ENCODE measurements at places on chromosomes 4 and X. TPM values are rescaled to one million over a fixed set of nuclear protein-coding genes. Genes with fewer than 3 reads are reported as not detected.

DNA sequence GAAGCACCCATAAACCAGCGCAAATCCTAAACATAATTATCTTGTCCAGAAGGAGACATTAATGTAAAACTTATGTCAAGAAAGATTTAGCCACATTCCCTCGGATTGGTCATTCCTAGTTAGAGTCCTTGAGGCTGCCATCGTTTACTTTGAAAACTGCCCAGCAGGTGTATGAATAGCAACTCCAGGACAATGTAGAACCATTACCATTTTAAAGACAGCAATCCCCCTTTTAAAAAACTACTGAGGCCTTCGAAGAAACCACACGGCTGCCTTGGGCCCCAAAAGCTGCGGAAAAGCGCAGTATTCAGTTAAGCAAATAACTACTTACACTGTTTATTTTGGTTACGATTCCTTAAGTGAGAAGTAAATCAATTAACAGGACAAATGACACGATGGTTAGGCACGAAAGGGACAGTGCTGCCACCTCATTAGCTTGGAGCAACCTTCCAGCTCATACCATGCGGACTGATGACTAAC lies 822 bp upstream of the SGMS2 start:
- DNase-seq = no peak

MAGEA4 gene
- not detected for total RNA-seq

- DNase-seq = no peak
These were observed 63.3 kb downstream of the SEL1L3 start for GRCh38 chr4:25799522-25799921.

HERC5 gene
- 3.6 TPM for total RNA-seq

DNA sequence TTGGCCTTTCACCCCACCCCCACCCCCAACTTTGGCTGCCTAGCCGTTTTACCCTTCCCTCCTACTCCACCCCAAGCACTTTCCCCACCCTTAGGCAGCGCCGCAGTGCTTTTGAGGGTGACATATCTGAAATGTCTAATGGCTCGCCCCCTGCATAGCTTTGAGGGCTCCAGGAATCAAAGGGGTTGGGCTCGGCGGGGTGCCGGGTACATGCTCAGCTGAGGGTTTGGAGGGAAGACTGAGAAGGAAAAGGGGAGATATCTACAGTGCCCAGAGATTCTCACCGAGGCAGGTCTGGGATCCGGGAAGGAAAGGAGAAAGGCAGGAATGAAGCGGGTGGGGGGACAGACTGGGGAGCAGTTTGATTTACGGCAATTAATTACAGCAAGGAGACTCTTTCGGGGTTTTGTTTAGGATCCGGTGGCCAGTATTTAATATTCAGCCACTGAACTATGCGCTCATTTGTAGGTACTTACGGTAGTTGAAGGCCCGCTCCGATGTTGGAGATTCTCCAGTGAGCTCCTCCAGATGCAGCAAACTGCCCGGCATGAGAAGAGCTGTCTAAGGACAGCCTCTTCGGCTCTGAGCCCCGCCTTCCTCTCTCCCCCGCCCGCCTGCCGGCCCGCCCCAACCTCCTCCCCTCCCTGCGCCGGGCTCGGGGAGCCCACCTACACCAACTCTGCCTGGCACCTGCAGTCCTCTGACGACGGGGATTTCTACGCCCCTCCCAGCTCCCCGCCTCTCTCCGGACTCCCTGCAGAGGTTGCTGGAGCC lies at the start of gene IGSF1:
Gene IGSF1, minus strand, starts transcription at position 569 of the 774 bp plus-strand sequence. CDS start 2,632 bp downstream, outside the sequence.
- DNase-seq = no peak

- no peak for DNase-seq
These were observed 336.2 kb downstream of the ZNF674 start for GRCh38 chrX:46209037-46209436.

GRCh38 chr4:1375761-1376322 lies 28.8 kb downstream of the UVSSA start:
- no peak for DNase-seq

DNA sequence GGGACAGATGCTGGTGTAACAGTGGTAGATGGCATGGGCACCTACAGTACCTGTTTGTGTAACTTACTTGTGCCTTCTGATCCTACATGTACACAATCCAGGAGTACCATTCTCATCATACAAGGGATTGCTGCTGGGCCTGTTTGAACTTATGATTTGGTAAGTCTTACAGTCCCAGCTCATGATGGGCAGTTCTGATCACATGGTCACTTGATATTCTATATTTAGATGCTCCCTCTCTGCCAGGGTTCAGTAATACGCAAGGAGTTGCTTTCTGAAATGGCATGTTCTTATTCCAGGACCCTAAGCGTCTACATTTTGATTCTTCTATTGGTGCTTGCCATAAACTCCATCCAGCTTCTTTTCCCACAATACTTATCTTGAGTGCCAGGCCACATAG lies 54.4 kb upstream of the ATP6AP2 start:
- no peak for DNase-seq

Data from PC-9 (cell line).